Activated CD8-positive, alpha-beta memory T cell treated with anti-CD3 and anti-CD28 coated beads for 4 hours (primary cell): ENCODE measurements at places on chromosomes 12 and 14.

DNA sequence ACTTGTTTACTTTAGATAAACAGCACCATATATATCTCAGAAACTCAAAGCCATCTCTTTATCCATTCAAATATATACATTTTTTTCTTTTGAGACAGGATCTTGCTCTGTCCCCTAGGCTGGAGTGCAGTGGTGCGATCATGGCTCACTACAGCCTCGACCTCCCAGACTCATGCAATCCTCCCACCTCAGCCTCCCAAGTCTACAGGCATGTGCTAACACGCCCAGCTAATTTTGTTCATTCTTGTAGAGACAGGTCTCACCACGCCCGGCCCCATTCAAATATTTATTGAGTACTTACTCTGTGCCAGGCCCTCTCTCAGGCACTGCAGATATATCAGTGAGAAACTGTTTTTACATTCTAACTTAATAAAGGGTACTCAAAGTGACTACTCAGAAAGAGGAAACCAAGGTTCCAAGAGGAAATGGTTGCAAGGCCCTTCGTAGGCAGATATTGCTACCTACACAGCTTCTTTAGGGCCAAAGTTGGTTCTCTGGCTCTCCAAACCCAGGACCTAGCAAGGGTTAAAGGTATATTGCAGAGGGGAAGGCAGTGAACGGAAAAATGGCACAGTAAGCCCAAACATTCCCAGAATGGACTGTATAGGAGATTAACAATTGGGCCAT is 2.9 kb downstream of the ATXN3 start:
- DNase-seq: no peak

DNA sequence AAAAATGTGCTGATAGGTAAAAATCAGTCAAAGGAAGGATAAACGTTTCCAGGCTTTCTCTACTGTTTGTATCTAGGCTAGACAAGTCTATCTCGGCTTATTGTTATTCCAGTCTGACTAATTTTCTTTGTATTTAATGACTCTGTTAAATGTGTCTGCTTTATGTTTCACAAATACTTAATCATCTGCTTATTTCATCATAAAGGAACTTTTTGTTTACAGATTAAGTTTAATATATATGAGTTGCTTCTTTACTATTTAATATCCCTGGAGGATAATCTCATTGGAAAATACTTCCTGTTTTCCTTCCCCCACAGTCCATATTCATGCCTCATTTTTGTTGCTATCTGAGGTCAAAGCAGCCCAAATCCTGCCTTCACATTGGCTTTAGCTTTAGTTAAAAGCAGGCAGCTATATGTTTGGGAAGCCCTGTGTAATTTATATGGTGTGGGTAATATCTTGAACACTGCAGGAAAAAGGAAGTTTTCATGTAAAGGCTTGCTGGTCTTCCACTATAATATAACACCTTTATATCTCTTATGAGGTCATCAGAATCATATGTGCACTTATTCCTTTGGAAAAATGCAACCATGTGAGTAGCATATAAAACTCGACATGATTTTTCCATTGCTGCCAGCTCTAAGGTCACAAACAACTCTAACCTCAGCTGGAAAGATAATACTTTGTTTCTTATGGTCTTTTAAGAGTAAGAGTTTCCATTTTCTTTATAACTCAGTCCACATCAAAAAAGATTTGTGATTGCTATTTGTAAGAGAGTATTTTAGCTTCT is 76.8 kb downstream of the ALX1 start:
- no peak for DNase-seq

- no peak for DNase-seq
These were observed 103.0 kb upstream of the SFSWAP start for GRCh38 chr12:131607658-131608447.

DNA sequence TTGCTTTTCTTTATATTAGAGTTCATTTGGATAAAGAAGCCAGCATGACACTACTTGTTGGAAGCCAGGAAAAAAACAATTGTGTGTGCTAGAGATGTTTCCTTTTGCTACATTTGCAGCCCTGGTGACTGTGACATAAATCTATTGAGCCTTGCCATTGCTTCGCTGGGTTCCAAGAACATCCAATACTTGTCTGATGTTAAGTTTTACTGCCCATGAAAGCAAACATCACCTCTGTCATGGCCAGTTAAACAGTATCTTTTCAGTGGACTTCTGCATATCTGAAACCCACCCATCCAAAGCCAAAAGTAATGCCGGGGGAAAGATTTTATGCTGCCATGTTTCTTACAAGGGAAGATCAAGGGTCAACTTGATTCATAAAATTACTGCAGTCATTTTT is 184.0 kb downstream of the MSRB3 start:
- no peak for DNase-seq

- DNase-seq: no peak
These were observed 239.0 kb downstream of the ADAMTS20 start for GRCh38 chr12:43312991-43313505.

DNA sequence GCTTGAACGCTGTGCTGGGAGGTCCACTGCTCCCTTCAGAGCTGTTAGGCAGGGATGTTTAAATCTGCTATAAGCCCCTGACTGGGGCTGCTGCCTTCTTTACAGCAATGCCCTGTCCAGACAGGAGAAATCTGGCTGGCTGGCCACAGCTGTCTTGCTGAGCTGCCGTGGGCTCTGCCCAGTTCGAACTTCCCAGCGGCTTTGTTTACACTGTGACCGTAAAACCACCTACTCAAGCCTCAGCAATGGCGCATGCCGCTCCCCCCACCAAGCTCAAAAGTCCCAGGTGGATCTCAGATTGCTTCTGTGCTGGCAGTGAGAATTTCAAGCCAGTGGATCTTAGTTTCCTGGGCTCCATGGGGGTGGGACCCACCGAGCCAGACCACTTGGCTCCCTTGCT is 35.8 kb downstream of the CKAP4 start:
- no peak for DNase-seq
